ENCODE measurements at places on chromosomes 1 and 21.

DNA sequence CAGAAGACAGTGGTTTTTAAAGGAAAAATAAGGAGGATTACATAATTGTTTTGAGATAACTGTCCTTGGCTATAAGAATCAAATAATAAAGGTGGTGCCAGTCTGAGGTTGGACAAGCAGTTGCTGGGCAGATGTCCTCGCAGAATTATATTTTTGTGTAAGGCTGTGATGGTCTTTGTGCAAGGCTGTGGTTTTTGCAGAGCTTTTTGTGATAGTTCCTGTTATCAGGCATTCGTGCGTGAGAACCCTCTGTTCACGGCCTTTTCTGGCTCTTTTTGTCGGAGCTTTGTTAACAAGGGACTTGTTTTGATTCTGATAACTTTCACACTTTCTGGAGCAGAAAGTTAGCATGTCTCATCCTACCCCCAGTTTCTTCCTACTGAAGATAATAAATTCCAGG is 33.4 kb downstream of the SH3BP5L start:
- no peak for DNase-seq

DNA sequence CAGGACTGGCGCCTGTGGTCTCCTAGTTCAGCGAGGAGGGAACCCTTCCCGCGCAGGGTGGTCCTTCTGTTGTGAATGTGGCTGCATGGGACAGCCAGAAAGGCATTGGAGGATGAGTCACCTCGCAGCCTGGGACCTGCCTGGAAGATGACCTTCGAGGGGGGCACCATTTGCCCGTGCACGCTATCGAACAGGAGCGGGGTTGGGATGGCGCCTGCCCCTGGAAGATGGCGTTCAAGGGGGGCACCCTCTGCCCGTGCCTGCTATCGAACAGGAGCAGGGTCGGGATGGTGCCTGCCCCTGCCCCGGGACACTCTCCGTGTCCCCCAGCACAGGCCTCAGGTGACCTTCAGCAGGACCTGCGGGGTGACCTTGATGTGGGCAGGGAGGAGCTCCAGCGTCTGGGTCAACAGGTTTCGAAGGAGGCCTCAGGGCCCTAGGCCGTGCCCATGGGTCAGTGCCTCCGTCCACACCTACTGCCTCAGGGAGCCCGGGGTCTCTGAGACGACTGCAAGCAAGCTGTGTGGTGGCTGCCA is 1.7 kb upstream of the ACTRT2 start:
- no peak for DNase-seq

DNA sequence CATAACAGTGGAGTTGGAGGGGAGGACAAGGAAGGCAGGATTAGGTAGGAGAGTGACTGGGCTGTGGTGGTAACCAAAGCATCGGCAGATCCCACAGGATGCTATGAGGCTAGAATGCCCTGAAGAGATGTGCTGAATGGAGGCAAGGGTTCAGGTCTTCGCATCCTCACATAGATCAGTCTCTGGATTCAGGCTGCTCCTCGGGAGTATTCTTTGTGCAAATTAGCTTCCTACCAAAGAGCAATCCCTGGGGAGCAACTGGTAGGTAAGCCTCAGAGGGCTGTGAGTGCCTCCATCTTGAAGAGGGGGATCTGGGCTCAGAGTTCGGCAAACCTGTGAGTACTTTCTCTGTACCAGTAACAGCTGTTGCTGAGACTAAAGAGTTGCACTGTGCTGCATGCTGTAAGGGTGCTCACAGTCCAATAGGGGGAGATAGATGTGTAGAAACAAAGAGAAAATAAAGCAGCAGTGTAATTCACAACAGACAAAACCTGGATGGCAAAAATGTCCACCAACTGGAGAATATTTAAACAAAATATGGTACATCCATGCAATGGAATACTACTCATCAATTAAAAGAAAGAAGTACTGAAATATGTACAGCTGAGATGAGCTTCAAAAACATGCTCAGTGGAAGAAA is 322.4 kb upstream of the DEPDC1 start:
- DNase-seq: peak; percentile 37

DNA sequence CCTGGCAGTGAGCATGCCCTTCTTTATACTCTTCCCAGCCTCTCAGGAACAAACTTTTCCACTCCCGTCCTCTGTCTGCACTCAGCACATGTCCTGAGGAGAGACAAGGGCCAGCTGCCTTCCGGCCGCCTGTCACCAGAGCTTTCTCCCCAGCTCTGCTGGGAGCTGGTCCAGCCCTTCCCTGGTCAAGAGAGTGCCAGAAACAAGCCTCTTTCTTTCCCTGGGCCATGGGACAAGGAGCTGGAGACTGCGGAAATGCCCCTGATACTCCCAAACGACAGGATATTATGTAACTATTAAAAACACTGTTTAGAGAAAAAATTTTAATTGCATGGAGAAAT is 10.4 kb downstream of the LAMB3 start:
- peak; percentile 37 for DNase-seq

- no peak for DNase-seq
Measured at GRCh38 chr1:231108516-231109302, 53.1 kb upstream of the TRIM67 start.

GRCh38 chr1:181383695-181384094 is 99.6 kb upstream of the CACNA1E start:
- no peak for DNase-seq

DNA sequence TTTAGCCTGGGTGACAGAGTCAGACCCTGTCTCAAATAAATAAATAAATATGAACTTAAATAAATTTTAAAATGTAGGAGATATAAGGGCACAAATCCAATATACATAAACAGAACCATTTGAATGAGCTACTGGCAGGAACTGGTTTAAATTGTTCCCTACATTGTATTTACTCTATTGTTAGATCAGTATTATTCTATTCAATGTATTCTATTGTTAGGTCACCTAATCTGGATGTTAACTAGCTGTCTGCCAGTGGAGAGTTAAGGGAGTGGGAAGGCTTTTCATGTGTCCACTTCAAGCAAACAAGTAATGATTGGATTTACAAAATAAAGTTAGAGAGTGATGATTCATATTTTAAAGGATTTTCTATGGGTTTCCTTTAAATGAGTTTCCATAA is 4.9 kb upstream of the FBXO28 start:
- no peak for DNase-seq

DNA sequence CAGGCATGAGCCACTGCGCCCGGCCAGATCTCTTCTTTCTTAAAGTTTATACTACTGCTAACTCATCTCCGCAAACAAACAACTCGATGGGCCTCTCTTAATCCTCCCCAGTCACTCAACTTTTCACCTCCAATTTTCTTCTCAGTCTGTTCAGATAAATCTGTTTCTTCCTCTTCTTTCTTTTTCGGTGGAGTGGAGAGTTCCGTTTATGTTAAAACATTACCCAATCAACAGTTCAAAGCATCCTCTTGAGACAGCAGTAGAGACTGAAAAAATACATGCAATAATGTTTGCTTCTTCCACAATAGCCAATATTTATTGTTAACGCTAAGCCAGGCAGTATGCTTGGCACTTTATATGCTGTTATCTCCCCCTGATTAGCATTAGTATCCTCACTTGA is 1.4 kb upstream of the ANKRD13C start:
- no peak for DNase-seq

- DNase-seq: no peak
Measured at GRCh38 chr1:232044728-232045127, 418.1 kb downstream of the DISC1 start.

- peak; percentile 69 for DNase-seq
Measured at GRCh38 chr1:244325056-244325758, 126.5 kb downstream of the ADSS2 start.

DNA sequence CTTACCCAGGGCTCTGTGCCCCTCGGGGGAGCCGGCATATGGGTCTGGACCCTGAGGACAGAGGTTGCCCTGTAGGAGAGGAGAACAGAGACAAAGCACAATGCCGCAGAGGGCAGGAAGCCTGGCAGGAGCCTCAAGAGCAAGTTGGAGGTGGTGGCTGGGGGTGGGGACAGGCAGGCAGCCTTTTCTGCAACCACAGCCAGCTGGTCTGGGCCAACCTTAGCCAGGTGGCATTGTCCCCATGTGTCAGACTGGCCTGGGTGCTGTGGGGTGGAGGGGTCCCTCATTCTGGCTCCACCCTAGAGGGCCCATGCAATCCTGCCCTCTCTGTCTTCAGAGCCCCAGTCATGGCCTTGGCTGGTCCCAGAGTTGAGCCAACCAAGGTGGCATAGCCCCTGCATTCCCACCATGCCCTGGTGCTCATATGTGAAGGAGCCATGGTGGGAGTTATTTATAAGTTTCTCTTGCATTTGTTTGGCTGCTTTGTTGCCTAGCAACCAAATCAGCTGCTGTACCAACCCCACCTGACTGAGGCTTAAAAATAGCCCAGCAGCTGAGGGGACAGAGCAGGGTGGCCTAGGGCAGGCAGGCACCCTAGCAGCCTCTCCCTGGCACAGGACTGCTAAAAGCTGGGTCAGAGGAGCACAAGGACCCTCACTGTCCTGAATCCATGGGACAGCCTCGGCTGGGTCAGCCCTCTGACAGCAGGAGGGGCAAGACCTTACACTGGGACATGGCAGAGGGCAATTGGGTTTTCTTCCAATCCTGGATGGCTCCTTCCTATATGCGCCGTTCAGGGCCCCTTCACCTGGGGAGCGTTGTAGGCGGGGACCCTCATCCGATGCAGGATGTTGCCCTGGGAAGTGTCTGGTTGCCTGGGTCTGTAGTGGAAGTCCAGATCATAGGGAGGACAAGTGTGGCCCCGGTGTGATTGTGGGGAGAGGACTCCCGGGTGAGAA is 19.5 kb downstream of the MAP7D1 start:
- DNase-seq: peak; percentile 86

- peak; percentile 9 for DNase-seq
Measured at GRCh38 chr1:182299728-182300616, 91.6 kb downstream of the GLUL start.

All from choroid plexus epithelial cell (primary cell).